ENCODE measurements at places on chromosomes 4 and X.

- no peak for DNase-seq
Observed at GRCh38 chr4:6092131-6092530, 73.9 kb upstream of the C4orf50 start.

DNA sequence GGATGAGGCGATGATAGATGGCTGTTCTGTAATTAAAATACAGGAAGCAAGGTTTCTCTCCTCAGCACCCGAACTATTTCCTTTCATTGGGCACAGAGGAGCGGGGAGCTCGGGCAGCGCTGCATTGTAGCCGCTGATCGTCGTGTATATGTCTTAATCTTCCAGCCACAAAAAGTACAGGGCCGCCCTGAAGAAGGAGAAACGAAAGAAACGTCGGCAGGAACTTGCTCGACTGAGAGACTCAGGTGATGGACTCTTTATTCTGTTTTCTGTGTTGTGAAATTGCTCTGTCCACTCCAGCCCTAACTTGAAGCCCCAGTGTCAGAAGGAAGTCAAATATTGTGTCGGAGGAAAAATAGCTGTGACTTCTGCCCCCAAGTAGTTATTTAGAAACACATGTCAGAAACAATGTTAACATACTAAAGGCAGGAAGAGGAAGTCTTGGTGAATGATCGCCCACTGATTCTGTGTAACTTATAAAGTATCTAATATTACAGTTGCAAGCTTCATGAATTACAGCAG, 546 bp downstream of the ZRSR2 start:
- no peak for DNase-seq

- no peak for DNase-seq
Observed at GRCh38 chr4:94897023-94897422, 139.3 kb downstream of the BMPR1B start.

DNA sequence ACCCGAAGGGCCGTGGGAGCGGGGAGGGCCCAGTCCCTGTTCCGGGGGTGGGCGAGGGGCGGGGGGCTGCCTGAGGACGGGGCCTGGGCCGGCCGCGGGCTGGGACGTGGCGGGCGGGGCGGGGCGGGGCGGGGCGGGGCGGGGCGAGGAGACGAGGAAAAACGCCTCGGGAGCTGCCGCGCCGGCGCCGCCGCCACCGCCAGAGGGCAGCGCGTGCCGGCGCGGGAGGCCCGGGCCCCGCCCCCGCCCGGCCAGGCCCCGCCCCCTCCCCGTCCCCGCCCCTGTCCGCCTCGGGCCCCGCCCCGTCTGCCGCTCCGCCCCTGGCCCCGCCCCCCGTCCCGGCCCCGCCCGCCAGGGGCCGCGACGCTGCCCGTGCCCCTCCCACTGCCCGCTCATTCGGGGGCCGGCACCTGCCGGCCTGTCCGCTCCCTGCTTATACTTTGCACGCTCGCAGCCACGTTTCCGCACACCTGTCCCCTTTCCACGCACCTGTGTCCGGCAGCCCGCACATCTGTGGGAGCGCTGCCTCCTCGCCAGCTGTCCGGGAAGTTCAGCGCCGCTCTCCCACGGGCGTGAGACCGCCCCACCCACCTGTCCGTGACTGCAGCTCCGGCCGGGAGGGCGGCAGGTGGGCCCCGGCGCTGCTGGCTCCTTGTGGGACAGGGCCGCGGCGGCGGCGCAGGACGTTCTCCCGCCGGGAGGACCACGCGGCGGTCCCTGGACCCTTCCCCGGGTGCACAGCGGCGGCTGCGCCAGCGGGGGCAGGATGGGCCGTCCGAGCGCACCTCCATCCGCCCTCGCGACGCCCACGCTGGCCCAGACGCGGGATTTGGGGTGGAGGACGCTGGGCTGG, 1.7 kb upstream of the FGFRL1 start:
- peak; percentile 87 for DNase-seq

DNA sequence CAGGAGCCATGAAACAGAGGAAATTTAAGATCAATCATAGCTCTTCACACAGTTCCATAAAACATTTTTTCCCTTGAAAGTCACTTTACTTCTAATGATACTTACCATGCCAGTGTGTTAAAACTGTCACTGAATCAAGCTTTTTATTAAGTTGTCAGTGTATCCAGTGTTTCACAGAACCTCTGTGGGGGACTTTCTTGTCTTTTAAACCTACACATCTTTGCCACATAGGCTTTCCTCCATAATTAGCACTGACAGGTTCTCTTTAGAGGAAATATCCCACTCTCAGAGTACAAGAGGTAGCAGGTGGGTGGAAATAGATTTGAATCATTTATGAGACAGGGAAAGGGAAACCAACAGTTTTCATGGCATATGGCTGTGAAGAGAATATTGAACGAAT, 25.8 kb upstream of the DYNLT3 start:
- no peak for DNase-seq

- peak; percentile 79 for DNase-seq
Observed at GRCh38 chrX:140141444-140142029, 176.2 kb upstream of the CXorf66 start.

GRCh38 chrX:136623396-136623795, 24.6 kb upstream of the CD40LG start:
- DNase-seq, result no peak

DNA sequence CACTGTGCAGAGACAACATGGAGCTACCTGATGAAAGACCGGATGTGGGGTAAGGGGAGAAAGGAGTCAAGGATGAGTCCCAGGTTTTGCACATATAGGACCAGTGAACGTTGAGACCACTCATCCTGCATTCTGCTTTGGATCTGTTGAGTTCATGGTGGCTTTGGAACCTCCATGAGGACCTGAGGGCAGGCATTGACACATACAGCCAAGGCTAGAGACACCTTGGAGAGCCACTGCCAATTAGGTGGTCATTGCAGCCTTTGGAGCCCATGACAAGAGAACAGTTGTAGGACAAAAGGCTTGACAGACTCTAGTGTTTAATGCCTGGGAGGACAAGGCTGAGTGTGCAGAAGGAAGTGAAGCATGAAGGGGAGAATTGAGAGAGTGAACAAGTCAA, 87.9 kb downstream of the STK32B start:
- DNase-seq, result no peak

DNA sequence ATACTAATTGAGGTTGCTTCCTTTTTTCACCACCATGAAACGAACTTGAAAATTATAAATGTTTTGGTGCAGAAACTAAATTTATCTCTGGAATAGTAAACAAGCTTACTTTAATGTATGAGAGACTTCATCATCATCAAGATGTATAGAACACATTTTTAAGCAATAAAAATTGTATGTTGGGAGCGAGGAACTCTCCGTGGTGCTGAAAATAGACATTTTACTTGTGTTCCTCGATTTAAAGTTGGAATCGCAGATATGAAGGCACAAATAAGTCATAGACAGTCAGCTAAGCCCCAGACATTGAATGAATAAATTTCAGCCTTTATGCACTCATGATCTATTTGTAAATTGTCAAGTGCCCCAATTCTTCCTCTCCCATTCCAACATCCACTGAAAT, 310.7 kb downstream of the STK32B start:
- DNase-seq, result peak; percentile 61

GRCh38 chr4:163195247-163195765, 28.6 kb upstream of the NAF1 start:
- no peak for DNase-seq

DNA sequence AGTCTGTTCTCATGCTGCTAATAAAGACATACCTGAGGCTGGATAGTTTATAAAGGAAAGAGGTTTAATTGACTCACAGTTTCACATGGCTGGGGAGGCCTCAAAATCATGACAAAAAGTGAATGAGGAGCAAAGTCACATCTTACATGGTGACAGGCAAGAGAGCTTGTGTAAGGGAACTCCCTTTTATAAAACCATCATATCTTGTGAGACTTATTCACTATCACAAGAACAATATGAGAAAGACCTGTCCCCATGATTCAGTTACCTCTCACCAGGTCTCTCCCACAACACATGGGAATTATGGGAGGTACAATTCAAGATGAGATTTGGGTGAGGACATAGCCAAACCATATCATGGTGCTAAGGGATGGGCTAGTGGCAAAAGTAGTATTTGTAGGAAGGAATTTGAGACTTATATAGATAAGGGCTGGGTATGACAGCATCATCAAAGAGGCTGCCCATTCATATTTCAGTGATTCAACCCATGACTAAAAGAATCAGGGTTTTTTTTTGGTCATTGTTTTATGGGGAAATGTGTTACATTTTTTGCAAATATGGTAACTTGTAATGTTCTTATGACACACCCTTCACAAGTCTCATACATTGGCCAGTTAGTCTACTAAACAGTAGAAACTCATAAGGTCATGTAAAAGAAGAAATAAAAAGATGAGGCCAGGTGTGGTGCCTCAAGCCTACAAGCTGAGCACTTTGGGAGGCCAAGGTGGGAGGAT, 34.7 kb downstream of the NUP62CL start:
- DNase-seq, result no peak

- DNase-seq, result no peak
Observed at GRCh38 chr4:184415071-184415470, 59.3 kb downstream of the IRF2 start.

GRCh38 chr4:113674733-113675132, 86.8 kb downstream of the CAMK2D start:
- no peak for DNase-seq

DNA sequence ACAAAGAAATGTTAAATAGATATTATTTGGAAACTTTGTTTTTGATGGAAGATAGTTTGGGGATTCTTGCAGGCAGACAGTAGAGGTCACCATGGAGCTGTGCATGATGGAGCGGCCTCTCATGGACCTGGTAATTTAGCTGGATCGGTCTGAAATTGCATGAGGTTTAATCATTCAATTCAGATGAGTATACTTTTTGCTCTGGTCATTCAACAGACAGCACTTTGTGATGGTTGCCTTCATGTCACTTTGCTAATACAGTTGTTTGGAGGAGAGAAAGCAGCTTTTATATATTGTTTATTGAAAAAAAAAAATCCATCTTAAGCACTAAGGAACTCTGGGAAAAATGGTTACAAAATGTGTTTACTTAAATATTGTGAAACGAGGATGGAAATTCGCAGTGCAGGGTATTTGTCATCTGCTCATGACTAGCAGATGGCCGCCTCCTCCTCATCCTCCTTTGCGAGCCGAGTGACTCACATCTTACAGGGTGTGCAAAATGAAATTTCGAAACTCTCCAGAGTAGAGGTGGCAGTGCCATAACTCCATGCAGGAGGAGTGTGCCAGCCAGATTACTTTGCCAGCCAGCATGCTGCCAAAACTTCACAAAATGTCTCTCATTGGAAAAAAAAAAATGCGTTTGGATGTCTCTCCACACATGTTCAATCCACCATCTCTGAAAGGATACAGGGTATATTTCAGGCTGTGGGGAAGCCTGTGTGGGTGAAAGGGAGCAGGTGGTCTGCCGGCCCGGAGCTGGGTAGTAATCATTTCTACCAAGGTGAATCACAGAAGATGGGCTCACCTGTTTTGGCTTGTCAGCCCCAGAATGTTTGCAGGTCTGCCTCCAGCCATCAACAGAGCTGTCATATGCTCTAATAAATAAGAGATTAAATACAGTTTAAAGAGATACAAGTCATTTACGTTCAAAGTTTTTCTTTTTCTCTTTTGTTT, 314.9 kb upstream of the DIPK2B start:
- DNase-seq, result peak; percentile 64

GRCh38 chr4:128604840-128605239, 204.7 kb upstream of the JADE1 start:
- no peak for DNase-seq

- no peak for DNase-seq
Observed at GRCh38 chrX:150352114-150352513, 11.0 kb upstream of the MAMLD1 start.

- no peak for DNase-seq
Observed at GRCh38 chrX:43002526-43003203, 224.7 kb upstream of the PPP1R2C start.
